Hematopoietic multipotent progenitor cell treated with erythropoietin and hydrocortisone succinate and interleukin-3 and kit ligand, for 6 days (in vitro differentiated cells): ENCODE measurements at places on chromosomes 5 and 9.

DNA sequence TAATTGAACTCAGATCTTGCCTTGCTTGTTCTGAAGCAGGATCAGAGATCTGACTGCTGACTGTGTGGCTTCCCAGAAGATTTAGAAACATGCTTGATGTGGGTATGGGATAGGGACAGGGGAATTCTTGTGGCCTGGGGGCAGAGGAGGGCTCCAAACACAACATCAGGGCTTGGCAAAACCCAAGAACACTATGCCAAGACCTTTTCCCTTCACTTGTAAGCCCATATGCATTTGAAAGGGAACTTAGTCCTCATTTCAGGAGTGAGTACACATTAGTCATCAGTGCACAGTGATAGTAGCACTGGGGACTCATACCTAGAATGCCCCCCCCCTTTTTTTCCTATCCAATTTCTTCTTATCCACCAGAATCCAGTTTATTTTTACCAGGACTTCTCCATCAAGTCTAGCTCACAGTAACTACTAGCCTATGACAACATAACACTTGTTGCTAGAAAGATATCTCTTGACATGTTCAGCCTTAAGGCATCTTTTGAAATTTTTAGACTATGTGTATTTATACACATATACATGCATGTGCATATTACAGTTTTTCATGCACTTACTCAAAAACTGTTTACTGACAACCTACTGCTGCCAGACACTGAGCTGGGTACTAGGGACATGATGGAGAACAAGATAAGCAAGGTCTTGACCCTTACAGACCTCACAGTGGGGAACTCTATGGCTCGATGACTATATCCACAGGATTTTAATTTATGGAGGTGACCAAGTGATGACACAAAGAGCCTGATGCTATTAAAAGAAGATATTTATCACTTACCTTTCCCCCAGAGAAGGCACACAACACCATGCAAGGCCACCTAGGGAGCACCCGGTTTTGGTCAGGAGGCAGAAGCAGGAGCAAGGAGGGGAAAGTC, 158.3 kb upstream of the MAP3K1 start:
- no peak for DNase-seq

GRCh38 chr5:1247811-1248210, 22.6 kb downstream of the SLC6A18 start:
- DNase-seq = no peak

DNA sequence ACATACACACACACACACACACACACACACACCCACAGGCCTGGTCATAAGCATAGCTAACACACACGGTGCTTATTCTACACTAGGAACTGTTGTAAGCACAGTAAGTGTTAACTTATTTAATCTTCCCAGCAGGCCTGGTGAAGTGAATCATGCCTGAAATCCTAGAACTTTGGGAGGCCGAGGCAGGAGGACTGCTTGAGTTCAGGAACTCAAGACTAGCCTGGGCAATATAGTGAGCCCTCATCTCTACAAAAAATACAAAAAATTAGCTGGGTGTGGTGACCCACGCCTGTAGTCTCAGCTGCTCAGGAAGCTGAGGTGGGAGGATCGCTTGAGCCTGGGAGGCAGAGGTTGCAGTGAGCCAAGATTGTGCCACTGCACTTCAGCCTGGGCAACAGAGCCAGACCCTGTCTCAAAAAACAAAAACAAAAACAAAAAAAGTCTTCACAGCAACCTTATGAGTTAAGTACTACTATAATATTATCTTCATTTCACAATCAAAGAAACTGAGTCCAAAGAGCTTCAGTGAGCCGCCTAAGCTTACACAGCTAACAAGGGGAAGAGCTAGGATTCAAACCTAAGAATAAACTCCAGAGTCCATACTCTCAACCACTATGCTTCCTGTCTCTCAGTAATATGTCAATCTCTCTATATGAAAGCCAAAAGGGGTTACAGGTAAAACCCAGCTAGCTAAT, 2.3 kb downstream of the MEGF9 start:
- peak; percentile 37 for DNase-seq

GRCh38 chr9:636931-637591, 204.4 kb upstream of the DMRT1 start:
- DNase-seq = no peak

DNA sequence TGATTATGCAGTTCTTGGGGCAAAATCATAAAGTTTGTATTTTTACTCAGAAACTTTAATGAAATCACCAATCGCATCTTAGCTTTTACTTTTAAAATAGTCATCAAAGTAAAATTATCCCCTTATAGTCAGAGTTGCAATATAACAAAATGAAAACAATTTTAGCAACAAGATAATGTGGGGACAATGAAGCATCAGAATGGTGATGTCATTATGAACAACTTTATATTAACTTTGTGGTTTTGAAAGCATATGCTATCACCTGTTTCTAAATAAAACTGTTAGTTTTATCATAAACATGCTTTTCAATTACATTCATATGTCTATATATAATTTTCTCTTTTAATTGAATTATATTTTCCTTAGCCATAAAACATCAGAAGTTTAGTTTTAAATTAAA, 856.8 kb downstream of the CDH9 start:
- DNase-seq = no peak

DNA sequence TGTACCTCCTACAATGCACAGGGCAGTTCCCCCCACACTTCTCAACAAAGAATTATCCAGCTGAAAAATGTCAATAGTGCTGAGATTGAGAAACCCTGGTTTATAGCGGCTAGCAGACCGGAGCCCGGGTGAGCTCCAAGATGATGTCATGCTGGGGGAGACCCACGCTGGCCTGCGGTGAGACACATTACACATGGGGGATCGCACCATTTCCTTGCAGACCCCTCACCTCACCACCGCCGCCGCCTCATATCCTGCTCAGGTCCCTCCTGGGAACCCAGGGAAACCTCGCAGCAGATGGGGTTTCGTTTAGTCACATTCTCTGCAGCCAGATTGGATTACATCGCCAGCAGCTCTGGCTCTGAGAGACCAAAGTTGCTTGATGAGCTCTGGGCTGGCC, 14.7 kb upstream of the TNC start:
- DNase-seq = no peak

DNA sequence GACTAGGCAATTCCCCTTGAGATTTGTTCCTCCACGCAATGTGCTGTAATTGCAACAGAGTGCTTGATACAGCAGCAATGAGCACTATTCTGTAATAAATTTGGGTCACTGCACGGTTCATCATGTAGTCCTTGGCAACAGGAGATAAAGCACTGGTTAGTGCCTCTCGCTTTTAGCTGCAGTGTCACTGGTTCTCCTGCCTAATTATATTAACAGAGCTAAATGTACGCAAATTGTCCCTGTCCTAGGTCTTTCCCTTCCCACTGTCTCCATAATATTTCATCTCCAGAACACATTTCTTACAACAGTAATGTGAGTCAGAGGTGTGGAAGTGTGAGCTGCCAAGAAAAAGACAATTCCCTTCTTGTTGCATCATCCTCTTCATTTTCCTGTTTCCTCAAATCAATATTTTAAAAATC, 553.1 kb downstream of the ZNF608 start:
- no peak for DNase-seq

DNA sequence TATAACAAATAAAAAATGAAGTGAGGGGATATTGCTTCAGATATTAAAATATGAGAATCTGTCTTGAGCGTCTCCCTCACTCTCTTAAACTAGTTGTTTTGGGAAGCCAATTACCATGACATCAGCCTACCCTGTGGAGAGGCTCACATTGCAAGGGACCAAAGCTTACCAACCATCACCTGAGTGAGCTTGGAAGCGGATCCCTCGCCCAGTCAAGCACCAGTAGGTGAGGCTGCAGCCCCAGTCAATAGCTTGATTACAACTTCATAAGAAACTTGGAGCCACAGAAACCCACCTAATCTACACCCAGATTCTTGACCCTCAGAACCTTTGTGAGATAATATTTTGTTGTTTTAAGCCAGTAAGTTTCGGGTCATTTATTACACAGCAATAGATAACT, 206.2 kb downstream of the CEMIP2 start:
- DNase-seq = no peak

GRCh38 chr5:96404191-96404867, 28.7 kb downstream of the PCSK1 start:
- peak; percentile 61 for DNase-seq

DNA sequence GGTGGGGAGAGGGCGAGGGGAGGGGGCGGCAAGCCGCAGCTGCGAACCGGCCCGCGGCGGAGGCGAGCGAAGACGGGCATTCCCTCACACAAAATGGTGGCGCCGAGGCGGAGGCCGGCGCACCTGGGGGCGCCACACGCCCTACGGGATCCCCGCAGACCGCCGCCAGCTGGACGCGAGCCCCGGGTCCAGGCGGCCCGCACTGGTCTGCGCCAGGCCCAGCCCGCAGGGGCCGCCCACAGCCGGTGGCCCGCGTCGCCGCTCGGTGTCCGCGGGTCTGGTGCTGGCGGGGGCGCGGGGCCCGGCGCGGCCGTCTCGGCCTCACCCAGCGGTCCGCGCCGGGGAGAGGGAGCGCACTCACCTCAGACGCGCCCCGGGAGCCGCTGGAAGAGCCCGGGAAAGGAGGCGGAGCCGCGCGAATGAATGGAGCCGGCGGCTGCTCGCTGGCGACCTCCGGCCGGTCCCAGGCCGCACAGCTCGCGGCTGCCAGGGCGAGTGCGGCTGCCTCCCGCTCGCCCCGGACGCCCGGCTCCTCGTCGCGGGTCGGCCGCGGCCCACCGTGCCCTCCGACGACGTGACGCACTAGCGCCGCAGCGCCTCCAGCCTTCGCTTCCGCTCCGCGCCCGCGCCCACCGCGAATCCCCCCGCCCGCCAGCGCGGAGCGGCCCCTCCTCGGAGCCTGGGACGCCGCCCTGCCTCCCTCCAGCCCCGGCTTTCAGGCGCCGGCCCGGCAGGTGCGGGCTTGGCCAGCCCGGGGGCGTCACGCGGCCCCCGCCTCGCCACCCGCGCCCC, at the start of gene FAM169A:
Gene FAM169A, minus strand, starts transcription at position 584 of the 792 bp plus-strand sequence. CDS start 24,711 bp downstream, outside the sequence.
- peak; percentile 34 for DNase-seq

GRCh38 chr5:150589862-150590601, 50.4 kb upstream of the SYNPO start:
- no peak for DNase-seq

DNA sequence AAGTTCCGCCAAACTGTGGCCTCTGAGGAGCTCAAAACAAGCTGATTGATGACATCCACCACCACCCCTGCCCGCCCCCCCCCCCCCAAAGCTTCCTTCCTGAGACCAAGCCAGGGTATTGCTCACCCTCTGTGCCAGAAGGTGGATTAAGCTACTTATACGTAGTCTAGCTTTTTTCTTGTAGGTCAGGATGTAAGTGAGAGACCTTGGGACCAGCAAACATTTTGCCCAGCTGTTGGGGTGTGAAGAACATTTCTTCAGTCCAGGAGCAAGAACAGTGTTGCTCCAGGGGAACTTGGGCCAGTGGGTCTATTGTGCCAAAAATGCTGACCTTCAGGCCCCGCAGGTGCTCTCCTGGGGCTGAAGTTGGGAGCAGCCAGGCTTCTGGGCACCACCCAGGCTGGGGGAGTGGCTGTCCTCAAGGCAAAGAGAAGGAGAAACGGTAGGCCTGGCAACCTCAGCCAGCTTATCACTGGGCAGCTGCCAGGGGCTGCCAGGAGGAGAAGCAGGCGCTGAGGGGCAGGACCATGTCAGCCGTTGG, 18.0 kb downstream of the NEURL1B start:
- DNase-seq = peak; percentile 81

GRCh38 chr9:138120072-138120471, 242.5 kb downstream of the CACNA1B start:
- no peak for DNase-seq

DNA sequence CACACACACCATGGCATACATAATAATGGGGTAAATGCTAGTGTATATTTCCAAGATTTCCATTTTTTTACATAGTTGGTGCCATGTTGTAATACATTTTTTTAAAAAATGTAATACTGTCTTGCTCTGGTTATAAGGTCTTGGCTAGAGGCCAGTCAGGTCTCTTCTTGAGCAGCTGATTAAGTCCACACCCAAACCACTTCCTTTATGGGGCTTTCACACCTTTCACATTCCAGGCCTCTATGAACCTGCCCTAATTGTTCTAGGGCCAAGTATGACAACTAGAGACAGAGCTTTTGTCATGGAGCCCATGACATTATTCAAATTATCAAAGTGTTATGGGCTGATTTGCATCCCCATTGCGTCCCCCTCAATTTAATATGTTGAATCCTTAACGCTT, 495.6 kb upstream of the CTNND2 start:
- no peak for DNase-seq

GRCh38 chr9:114400219-114400618, 12.4 kb upstream of the AKNA start:
- DNase-seq = no peak

DNA sequence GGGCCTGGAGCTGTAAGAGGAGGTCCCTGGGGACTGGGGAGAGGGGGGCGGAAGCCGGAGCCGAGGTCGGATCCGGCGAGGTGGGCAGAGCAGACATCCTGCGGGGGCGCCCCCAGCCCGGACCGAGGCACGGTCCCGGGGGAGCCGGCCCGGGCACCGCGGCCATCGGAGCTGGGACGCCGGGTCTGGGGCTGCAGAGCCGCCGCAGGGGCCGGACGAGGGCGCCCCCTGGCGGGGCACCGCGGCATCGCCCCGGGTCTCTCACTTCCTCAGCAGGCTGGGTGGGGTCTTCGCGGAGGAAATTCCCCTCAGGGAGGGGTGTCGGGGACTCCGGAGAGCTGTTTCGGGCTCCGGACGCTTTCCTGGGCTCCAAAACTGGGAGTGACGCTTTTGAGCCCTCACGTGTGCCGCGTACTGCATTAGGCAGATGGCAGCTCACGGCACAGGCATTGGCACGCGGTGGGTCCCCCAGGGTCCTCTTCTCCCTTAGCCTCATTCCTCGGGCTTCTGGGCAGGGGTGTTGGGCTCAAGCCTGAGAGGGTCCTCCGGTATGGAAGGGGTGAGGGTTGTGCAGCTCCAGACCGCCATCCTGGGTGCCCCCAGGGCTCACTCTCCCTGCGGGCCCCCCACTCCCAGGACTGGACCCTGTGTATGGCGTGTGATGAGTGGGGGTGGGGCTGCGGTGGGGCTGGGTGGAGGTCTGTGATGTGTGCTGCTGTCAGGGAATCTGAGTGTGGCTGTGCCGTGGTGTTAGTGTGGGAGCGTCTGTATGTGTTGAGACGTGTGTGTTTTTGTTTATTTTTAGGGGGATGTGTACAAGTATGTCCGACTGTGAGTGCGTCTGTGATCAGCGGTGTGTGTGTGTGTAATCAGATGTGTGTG, 29.6 kb downstream of the LHX2 start:
- no peak for DNase-seq

- no peak for DNase-seq
These were observed 363.9 kb downstream of the AGTPBP1 start for GRCh38 chr9:85377731-85378289.

- DNase-seq = peak; percentile 11
These were observed 958 bp upstream of the HSPA5 start for GRCh38 chr9:125241863-125242739.

DNA sequence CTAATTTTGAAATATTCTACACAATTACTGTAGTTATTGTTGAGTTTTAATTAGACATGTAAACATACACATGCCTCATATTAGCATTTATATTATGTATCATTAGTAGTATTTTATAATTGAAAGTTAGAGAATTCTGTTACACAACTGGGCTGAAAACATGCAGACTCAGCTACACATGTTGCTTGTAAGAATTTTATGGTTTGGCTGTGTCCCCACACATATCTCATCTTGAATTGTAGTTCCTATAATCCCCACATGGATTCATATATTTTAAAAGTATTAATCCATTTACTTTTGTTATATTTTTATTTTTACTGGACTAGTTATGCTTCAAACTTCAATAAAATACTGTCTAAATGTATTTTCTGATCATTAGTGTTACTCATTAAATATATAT, 2075.3 kb upstream of the C9orf72 start:
- no peak for DNase-seq

GRCh38 chr9:91426123-91426745, 2.6 kb upstream of the NFIL3 start:
- DNase-seq = peak; percentile 74
